ENCODE measurements at places on chromosomes 4 and X.

DNA sequence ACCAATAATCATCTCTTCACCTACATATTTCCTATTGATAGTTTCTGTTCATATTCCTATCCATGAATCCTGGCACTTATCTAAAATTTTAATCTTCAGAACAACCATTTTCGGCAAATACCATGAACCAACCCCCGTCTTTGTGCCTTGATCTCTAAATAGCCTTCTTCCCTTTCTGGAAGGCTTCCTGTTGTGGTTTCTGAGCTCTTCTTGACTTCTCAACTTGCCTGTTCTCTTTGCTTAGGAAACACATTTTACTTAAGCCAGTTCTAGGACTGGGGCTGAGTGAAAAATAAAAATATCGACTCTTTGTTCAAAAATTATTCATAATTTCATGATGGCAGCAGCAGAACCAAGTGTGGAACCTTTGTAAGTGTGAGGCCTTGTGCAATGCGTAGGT is 882.4 kb downstream of the C4orf33 start:
- no peak for DNase-seq

DNA sequence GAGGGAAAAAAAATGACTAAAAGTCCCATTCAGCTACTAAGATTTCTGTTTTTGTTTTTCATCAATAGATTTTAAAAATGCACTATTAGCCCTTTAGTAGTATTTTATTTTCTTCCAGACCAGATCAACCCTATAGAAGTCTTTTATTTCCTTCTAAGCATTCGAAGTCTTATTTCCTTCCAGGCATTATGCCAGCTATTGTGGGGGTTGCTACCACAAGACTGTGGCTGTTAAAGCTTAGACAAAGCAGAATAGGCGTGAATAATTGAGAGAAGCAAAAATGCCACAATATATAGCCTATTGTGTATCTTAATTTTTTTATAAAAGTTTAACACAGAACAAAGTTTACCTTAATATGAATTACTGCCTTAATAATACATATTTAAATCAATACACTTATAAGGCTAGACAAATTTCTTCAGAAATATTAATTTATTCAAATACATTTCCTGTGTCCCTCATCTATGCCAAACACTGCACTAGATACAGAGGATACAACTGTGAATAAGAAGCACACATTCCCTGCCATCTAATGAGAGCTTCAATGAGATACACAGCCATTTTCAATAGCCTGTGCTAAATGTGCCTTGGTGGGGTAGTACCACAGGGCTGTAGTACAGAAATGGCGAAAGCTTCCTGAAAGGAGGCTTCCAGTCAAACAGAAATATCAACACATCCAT is 33.1 kb downstream of the SLC10A7 start:
- no peak for DNase-seq

DNA sequence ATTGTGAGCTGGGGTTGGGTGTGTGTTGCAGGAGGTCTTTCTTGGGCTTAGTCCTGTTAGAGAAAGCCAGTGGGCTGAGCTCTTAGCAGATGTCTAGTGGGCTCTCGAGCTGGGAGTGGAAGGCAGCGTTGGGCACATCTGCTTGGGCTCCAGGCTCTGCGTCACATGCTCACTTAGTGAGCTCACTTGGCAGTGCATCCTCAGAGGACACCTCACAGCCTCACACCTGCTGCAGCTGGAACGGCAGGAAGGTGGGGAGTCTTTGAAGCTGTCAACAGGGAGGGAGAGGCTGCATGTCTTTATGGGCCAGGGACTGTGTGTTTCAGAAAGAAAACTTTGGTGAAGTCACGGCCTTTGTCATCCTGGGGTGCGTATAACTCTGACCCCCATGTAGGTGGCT is 82.2 kb downstream of the PSAPL1 start:
- DNase-seq = peak; percentile 73

- DNase-seq = no peak
Measured at GRCh38 chrX:47247206-47247998, 14.6 kb downstream of the USP11 start.

DNA sequence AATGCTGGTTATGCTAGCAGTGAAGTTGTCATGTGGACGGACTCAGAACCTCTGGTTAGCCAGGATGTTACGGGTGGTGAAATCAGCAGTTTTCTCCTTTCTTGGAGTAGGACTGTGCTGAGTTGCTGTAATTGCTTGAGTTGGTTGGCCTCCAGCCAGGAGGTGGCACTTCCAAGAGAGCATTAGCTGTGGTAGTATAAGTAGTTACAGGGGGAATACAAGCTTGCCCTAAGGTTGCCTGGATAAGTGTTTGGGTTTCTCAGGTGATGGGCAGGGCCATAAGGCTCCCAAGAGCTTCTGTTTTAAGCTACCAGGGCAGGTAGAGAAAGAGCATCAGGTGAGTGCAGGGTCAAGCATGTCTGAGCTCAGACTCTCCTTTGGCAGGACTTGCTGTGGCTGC is 103.0 kb downstream of the ZNF518B start:
- DNase-seq = no peak

DNA sequence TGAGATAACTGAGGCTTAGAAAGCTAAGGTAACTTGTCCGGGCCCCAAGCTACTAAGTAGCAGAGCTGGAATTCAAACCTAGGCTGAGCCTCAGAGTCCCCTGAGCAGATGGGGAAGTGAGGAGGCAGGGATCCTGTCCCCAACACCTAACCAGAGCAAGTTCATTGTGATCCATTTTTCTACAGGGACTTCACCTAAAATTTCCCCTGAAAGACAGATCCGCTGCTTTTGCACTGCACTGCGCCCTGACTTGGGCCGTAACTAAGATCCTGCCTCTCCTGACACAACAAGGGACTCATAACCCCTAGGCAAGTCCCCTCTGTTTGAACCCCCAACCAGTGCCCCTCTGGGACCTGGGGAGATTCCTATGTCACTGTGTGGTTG is 25.6 kb upstream of the MTM1 start:
- no peak for DNase-seq

DNA sequence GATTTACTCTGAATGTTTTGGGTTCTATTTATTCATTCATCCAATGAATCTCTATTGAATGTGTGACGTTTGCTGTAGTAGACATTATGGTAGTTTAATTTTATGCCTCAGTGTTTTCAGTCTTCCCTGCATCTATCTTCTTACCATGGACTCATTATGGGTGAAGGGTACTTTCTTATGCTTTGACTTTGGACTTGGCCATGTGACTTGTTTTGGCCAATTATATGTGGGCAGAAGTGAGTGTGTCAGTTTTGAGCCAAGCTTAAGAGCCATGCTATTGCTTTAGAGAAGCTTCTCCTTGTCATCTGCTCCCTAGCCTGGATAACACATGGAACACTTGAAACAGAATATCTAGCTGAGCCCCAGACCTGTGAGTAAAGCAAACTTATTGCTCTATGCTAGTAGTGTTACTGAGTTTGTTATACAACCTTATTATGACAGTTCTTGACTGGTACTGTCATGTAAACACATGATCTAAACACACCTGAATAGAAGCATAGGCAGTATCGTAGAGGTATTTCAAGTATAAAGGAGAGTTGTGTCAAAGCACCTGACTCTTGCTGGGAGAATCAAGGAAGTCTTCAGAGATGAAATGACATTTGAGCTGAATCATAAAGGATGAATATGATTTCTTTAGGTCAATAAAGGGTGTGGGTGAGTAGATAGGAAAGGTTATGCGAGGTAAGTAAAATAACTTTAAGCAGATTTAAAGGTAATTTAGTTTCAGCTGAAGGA is 128.4 kb downstream of the NAA11 start:
- DNase-seq = no peak

GRCh38 chr4:142160509-142160908 is 524.1 kb downstream of the IL15 start:
- DNase-seq = no peak

- DNase-seq = no peak
Measured at GRCh38 chr4:63218856-63219255, 1190.4 kb downstream of the TECRL start.

GRCh38 chr4:186759990-186760389 is 36.3 kb upstream of the FAT1 start:
- DNase-seq = no peak

- no peak for DNase-seq
Measured at GRCh38 chr4:93831716-93832496, 3.4 kb downstream of the ATOH1 start.

DNA sequence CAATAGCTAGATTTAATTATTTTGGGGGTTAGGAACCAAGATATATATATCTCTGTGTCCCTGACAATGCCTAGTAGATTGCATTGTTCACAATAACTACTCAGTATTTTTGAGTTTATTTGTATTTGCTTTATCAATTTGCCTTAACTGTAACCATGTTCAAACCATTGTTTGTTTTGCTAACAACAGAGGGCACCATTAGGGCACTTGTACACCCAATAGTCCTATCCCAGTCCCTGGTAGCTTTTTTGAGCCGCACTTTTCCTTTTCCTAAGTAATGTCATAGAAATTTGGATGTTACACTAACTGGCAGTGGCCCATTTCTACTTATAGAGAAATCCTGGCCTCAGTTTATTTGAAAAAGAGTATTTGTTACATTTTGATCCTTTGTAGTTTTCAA is 575 bp upstream of the KLHL5 start:
- DNase-seq = no peak

DNA sequence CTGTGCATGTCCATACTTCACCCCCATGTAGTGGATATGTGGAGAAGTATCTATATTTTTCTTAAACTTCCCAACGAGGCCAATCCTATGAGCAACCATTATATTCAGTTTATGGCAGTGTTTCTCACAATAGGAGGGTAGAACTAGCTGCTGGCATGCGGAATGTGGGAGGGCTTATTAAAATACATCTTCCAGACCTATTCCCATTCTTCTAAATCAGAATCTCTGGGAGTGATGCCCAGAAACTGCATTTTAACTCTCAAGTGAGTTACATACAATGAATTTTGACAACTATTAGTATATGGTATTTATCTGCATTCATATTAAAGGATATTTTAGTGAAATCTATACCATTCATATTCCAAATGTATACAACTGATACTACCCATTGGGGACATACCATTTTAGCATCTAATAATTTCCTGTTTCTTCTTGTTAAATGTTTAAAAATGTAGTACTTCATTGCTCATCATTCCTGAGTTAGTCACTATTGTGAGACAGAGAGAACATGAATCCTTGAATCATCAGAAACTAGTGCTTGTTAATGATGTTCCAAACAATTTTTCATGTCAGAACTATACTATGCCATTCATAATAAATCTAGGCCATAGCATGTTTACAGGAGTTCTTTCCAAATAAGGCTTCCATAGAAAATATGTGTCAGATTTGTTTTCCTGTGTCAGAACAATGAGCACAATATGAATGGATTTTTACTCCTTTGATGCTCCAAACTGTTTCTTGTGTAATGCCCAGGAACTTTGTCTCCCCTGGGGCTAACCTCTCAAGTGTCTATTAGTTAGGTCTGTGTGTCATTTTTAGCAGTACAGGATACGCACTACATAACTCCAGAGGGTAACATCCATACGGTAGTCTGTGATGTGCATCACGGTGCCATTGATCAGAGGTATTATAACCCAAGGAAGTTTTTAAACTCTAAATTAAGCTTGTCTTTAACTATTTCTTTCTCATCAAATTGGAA is 198.8 kb upstream of the BMP3 start:
- no peak for DNase-seq

GRCh38 chr4:178808106-178808505 is 1365.9 kb upstream of the AGA start:
- no peak for DNase-seq

DNA sequence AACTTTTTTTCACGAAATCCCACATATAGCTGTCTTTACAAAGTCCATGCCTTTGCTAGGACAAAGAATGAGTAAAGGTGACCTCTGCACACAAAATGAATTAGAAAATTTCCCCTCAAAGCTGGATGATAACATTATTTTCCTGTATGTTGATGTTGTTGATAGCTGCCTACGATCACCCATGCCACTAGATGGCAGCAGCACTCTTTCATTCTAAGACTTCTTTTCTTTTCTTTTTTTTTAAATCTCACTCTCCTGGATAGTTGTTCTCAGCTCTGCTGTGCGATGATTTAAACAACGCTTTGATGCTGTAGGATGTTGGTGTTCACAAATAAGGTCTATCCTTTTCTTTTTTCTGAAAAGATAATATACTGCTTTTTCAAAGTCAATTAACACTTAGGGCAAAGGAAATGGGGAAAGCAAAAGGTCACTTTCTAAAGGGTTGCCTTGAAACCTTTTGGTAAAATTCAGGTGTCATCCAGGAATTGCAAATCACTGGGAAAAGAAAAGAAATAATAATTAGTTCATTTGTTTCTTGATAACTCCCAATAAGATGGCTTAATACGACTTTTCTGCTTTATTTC is 266.8 kb downstream of the C4orf33 start:
- peak; percentile 58 for DNase-seq

- no peak for DNase-seq
Measured at GRCh38 chrX:54473993-54474859, 21.8 kb downstream of the FGD1 start.

GRCh38 chr4:82688091-82688795 is 110.4 kb downstream of the SCD5 start:
- no peak for DNase-seq

DNA sequence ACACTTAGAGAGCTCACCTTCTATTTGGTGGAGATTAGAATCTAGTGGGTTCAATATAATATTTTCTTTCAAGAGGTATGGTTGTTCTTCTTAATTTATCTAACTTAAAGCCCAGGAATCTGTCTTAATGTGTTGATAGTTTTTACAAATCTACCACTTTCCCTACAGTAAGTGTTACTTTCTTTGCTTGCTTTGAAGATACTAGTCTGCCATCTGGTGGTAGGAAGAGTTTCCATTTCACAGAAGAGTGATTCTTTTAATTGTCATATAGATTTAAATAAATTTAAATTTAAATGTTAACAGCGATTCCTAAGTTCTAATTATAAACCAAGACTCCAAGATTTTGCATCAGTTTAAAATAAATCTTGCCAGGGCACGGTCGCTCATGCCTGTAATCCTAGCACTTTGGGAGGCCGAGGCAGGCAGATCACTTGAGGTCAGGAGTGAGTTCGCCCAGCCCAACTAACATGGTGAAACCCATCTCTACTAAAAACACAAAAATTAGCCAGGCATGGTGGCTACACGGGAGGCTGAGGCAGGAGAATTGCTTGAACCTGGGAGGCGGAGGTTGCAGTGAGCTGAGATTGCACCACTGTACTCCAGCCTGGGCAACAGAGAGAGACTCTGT is 43.5 kb downstream of the NUDT9 start:
- peak; percentile 5 for DNase-seq

DNA sequence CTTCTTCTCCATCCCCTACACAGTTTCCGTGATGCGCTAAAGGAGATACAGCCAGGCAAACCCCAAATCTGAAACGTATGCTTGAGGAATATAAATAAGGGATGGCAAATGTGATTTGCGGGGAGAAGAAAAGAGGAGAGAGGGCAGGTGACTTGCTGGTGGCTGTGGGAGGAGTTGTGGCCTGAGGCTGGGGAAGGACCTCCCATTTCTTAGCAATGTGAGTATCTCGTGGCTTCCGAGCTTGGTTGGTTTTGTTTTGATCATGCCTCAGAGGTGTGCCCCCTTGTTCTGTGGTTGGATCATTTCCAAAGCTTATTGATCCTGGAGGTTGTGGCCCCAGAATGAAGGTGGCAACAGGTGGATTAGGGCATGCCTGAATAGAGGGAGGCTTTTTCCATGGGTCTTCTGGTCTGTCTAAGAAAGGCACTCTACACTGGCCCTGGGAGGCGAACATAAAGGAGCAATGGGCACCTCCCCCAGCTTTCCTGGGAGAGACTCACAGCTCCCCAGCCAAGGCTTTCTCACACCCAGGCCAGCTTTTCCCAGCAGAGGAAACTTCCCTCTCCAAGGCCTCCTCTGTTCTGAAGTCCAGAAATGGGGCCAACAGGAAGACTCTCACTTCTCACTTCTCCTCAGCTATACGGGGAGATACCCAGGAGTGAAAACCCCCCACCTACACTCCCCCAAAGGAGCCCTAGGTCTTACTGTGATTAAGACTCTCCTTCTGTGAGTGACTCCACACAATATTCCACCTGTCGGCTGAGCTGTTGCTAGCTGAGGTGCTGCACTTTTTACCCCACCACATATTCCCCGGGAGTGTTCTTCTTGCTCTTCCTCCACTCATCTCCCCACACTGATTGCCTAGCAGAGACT is 40.0 kb downstream of the C4orf51 start:
- DNase-seq = no peak
